ENCODE measurements at places on chromosomes 1 and 21. TPM values are rescaled to one million over a fixed set of nuclear protein-coding genes. Genes with fewer than 3 reads are reported as not detected.

The CD5L gene
- not detected for total RNA-seq

The RAB13 gene
- 62.7 TPM for total RNA-seq

GRCh38 chr1:150971583-150972416, 2.8 kb downstream of the CERS2 start:
- no peak for DNase-seq

GRCh38 chr1:185440877-185441276, 123.8 kb upstream of the IVNS1ABP start:
- DNase-seq, result no peak

GRCh38 chr1:97210307-97210706, 488.7 kb downstream of the PTBP2 start:
- no peak for DNase-seq
